ENCODE measurements at places on chromosomes 3 and 15.

GRCh38 chr3:116111765-116112164 lies 333.5 kb downstream of the LSAMP start:
- DNase-seq: no peak

DNA sequence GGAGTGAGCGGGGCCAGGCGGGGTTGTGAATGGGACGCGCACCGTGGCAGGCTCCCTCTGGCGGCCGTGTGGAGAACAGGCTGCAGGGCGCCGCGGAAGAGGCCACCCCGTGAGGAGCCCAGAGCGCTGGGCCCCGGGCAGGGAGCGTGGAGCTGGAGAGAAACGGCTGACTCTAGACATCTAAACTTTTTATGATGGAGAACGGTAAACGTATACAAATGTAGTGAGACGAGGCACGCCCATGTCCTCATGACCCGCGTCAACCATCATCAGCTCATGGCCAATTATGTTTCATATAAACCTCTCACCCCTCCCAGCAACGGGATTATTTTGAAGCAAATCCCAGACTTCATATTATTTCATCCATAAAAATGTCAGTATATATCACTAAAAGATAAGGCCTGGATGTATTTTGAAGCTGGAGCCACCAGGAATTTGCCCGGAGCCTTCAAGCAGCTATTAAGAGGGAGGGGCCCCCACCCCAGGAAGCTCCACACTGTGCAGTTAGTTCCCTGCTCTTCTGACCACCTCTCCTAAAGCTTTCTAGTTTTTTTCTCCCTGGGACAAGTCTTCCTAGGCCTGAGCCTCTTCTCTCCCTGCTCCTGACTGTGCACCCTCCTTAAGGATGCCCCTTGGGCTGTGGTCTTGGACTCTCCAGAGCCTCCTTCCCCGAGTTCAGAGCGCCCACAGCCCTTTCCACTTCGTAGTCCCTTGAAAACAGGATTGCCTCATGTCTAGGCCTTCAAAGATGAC lies 149.5 kb downstream of the SMAD6 start:
- DNase-seq: peak; percentile 89

GRCh38 chr3:42052132-42052483 lies 39.0 kb upstream of the TRAK1 start:
- no peak for DNase-seq

DNA sequence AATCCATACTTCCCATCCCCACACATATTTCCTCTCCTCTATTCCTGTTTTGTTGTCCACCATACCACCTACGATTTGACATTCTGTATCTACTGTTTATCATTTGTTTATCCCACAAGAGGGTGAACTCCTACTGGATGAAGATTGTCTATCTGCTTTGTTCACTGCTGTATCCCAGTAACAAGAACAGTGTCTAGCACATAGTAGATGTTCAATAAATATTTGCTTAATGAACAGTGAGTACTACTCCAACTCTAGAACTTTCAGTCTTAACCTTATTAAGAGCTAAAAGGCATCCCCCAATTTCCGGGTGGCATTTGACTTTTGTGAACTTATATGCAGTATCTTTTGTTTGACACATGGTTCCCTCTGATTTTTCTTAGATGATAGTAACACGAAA lies 1.3 kb downstream of the PYGO1 start:
- no peak for DNase-seq

DNA sequence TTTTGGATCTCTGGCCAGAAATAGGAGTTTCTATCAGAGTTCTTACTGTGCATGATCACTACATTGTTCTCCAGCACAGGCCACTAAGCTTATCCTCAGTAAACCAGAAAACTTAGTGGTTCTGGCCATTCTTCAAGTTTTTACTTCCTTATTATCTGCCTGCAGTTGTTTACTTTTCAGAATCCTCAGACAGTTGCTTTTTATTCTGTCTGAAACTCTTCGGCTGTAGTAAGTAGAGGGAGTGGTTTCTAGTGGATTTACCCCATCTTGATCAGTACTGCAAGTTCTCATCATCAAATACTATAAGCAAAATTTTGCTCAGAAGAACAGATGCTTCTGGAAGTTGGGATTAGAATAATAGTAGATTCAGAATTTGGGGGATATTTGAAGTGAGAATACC lies 193.0 kb upstream of the RARB start:
- no peak for DNase-seq

DNA sequence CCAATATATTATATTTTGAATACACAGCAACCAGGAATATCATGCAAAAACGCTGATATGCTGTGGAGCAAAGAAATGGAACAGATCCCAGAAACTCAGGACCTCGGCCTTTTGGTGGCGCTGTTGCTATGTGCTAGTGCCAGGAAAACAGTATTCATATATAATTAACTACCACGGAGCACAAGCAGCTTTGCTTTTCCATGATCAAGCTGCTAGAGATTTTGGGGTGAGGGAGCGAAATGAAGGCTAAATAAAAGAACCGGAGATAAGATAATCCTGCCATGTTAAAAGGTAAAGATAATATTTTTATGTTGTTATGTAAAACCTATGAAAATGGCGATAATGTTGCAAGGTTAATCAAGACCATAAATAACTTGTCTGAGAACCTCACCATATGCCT lies 157.7 kb upstream of the FAM3D start:
- no peak for DNase-seq

- DNase-seq: peak; percentile 82
These were observed at the start of gene NMNAT3 for GRCh38 chr3:139677388-139678155. TSS of gene NMNAT3 (minus strand) at chr3:139677972. CDS start at chr3:139627724, 50,248 bp downstream.

DNA sequence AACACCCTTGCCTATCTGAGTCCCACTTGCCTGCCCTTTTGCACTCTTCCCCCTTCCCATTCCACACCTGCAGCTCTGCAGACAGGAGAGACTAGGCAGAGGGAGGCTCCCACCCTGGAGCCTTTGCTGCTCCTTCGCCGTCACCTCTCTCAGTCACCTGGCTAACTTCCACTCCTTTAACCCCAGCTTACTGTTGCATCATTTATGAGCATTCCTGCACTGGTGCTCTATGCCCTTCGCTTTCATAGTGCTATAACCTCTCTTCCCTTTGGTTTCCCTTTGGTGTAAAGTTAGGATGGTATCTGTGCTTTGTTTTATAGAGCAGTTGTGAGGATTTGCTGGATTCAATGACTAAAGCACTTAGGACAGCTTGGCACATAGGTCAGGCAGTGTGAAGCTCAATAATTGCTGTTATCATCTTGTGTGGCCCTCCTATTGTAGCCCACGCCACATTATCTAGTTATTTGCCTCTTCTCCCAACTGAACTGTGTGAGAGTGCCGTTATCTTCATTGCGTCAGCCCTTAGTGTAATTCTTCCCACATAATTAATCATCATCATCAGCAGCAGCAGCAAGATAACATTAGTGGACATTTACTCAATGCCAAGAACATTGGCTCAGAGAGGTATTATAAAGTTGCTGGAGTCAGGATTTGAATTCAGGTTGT lies 253.9 kb downstream of the CACNA2D3 start:
- no peak for DNase-seq

- no peak for DNase-seq
These were observed 10.9 kb downstream of the CTDSPL start for GRCh38 chr3:37872413-37873160.

DNA sequence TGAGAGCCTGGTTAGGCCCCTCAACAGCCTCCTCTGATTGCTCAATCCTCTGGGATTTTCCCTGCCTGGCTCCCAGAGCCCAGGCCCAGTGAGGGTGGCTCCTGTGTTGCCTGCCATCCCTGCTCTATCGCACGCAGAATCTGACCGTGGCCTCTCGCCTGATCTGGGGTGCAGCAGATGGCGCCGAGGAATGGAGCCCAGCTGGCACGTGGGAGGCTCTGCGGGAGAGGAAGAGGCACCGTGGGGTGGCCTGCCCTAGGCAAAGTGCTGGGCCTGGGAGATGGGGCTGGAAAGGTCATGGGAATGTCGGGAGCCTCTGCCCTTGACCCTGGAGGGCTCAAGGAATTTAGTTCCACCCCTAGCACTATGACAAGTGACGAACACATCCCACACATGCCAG lies 10.3 kb downstream of the SV2B start:
- no peak for DNase-seq

DNA sequence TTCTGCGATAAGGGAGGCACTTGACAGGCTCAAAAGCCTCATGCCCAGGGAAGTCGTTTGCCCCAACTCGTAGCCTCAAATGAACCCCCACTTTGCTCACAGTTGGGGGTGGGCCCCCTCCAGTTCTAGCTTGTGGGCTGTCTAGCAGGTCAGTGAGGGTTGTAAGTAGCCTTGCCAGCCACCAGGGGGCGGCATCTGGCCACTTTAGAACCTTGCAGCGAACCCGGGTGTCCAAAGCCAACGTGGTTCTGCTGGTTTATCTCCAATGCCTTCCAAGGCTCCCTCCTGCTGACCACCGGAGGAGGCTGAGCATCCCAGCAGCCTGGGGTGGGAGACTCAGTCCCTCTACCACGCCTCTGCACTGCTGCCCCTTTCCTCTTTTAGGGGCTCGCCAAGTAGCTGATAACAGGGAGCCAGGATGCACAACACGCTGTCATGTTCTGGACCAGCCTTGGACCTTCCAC lies 9.2 kb upstream of the RBSN start:
- no peak for DNase-seq

DNA sequence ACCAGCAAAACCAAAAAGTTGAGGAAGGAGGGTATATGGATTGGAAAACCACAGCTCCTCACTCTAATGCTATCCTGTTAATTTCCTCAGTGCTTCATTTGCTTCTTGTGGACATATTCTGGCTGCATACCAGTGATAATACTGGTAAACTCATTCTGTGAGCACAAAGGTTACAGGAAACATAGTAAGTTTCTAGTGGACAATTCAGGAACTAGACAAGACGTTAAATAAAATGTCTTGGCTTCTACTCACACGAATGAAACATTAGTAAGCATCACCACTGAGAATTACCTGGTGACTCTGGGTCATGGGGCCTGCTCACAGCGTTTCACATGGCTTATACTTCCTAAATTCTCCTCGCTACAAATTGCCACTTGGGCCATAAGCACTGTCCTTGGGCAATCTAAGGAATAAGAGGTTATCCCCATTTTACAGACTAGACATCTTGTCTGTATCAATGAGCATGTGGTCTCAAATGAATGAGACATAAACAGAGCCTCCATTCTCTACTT lies 20.1 kb upstream of the PPIB start:
- DNase-seq: no peak

DNA sequence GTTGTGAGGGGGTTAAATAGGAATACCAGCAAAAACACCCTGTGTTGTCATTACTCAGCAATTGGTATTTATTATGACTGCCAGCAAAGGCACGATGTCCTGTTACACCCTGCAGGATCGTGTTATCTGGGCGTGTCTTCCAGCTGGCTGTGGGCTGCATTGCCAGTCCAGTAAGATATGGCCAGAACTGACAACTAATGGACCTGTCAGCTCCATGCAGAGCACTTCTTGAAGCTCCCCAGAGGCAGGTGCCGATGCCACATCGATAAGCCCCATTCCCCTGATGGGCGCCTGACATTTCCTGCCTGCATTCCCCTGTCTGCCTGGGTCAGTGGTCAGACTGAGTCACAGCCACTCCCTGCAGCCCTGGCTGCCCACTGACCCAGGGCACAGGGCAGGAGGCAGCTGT lies 79.7 kb upstream of the RASGRF1 start:
- DNase-seq: peak; percentile 47

DNA sequence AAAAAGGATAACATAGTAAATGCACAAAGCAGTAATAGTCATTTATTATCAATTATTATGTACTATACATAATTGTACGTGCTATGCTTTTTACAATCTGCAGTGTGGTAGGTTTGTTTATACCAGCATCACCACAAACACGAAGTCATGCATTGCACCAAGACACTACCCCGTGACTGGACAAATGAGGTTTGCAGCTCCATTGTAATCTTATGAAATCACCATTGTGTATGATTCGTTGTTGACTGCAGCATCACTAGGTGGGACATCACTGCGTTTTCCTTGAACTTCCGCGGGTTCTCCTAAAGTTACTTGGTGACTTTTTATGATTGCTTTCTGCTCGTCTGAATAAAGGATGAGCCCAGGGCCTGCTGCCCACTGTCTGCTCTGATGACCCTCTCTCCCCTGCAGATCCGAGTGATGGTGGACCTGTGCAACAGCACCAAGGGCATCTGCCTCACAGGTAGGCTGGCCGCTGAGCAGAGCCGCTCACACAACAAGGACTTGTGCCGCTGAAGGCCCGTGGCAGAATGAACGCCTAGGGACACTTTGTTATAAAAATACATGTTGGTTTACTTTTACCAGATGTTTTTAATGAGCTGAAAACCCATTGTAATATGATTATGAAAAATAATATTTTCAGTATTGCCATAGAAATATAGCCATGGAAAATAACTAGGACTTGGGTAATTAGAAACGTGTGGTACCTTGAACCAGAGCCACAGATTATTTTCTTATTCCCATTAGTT lies 35.8 kb downstream of the GLDN start:
- DNase-seq: no peak

DNA sequence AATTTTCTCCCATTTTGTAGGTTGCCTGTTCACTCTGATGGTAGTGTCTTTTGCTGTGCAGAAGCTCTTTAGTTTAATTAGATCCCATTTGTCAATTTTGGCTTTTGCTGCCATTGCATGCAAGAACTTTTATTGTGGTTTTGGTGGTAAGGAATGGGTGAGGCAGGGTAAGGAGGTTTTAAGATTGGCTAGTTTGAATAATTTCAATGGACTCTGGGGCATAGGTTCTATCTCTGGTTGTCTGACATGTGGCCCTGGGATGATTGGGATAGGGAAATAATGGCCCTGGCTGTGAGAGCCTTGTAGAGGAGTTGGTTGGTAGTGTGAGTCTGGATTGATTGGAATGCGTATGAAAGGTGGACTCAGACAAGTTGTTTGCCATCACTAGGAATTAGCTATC lies 38.0 kb downstream of the SEC22A start:
- no peak for DNase-seq

DNA sequence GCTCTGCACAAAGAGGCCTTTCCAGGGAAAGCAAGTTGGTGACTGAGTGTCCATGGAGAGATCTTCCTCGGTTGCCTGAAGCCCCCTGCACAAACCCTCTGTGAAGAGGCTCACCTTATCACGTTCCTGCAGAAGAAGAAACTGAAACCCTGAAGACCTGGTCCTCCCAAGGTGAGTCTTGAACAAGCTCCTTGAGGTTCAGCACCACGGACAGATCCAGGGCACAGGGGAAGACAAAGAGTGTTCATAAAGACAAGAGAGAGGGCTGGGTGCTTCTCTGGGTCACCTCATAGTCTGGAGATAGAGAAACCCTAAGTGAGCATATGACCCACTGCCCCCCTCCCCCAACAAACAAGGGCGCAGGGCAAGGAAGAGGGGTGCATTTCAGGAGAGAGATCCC lies 21.7 kb upstream of the TBC1D21 start:
- DNase-seq: no peak

All from coronary artery (tissue), 2 donors.